ENCODE measurements at places on chromosomes 1 and 21.

DNA sequence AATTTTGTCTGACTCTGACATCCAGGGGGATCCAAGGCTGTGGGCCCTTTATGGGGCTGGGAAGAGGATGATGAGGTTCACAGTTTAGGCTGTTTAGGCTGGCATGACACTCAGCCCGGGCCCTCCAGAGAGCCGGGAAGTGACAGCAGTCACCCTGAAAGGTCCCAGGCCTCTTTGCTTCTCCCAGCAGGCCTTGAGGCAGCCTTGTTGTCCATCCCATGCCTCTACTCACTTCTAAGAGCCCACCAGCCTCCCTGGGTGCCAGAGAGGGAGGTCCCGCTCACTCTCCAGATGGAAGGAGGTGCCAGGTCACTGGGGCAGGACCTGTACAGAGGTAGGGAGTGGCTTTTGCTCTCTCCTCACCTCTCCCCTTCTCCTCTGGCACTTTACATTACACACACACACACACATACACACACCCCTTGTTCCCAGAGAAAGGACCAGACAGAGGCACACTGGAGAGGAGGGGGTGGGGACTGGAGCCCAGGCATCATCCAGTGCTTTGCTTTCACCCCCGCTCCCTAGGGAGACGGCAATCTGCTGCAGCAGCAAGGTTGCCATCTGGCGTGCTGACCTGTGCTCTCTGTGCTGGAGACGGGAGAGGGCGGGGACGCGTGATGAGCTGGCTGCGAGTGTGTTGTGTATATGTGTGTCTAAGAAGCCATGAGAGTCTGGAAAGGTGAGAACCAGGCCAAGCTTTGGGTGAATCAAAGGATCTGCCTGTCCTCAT lies 4.6 kb downstream of the KLHDC8A start:
- DNase-seq, result no peak

DNA sequence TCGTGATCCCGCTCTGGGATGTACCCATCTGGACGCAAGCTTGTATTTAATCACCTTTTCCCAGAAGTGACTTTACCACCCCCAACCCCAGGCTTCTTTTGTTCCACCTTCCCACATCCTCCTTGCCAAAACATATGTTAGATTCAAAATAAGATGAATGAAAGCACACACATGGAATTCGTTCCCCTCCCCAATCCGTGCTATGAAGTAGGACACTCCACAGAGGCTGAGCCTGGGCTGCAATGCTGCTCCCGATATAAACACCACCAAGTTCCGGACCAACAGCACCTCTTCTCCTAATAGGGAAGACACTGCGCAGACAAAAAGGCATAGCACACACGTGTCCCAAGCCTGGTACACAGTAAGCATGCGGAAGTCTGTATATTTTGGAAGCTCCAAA lies 86.1 kb downstream of the CLSTN1 start:
- no peak for DNase-seq

- no peak for DNase-seq
These were observed 36.3 kb upstream of the FAM3B start for GRCh38 chr21:41280115-41280919.

- DNase-seq, result no peak
These were observed 66.4 kb downstream of the DDAH1 start for GRCh38 chr1:85398391-85399064.

GRCh38 chr1:150810958-150811659 lies 3.0 kb upstream of the CTSK start:
- DNase-seq, result no peak

- no peak for DNase-seq
These were observed 542.6 kb downstream of the ADGRL2 start for GRCh38 chr1:82343381-82343780.

- no peak for DNase-seq
These were observed 14.4 kb downstream of the THEMIS2 start for GRCh38 chr1:27886744-27887143.

- no peak for DNase-seq
These were observed 118.8 kb upstream of the TMPRSS15 start for GRCh38 chr21:18522181-18522972.

GRCh38 chr1:61082311-61083012 lies at the start of gene NFIA:
TSS of gene NFIA (plus strand) at chr1:61082561.
- DNase-seq, result peak; percentile 80

Measured in aorta (tissue), 5 donors.